Right forelimb (tissue), 1 donor: ENCODE measurements at places on chromosomes 2 and 18.

GRCh38 chr2:54306556-54306955 lies 50.5 kb upstream of the TSPYL6 start:
- DNase-seq, result no peak

DNA sequence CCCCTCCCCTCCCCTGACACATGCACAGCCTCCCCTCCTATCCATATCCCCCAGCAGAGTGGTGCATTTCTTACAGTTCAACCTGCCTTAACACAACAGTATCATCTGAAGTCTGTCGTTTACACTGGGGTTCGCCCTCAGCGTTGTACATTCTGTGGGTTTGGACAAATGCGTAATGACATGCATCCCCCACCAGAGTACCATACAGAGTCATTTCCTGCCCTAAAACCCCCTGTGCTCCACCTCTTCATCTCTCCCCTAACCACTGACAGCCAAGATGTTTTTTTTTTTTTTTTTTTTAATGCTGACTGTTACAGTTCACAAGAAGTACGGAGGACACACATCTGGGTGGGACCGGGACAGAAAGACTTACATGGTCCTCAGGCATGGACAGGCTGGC lies 22.6 kb downstream of the POMC start:
- no peak for DNase-seq

GRCh38 chr18:49949951-49950395 lies 136.6 kb upstream of the ACAA2 start:
- peak; percentile 30 for DNase-seq

GRCh38 chr2:80153151-80153550 lies 151.4 kb downstream of the LRRTM1 start:
- DNase-seq, result no peak

DNA sequence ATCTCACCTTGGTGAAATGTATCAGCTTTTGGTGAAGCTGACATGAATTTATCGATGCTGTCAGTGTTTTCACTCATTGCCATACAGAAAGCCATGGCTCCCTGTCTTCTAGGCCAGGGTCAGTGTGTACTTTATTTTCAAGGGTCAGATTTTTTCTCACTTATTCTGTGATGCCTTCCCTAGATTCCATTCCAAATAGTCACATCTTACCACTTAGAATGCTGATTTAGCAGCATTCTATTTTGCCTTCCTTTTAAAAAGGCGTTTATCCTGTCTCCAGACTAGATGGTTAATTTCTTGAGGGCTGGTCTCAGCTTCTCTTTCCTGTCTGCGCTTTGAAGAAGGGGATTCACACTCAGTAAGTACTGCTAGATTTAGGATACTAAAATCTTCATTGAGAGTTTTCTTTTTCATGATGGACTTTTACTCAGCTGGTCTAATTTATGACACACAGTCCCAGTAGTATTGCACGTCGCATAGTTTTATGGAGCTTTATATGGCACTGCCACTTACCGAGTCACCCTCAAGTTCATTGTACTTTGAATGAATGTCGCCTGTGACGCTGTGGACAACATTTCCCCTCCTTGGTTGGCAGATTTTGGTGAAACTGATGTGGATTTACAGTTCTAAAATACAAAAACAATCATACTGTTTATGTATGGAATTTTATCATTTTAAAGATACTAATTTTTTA lies 194.0 kb downstream of the ZNF407 start:
- DNase-seq, result no peak

DNA sequence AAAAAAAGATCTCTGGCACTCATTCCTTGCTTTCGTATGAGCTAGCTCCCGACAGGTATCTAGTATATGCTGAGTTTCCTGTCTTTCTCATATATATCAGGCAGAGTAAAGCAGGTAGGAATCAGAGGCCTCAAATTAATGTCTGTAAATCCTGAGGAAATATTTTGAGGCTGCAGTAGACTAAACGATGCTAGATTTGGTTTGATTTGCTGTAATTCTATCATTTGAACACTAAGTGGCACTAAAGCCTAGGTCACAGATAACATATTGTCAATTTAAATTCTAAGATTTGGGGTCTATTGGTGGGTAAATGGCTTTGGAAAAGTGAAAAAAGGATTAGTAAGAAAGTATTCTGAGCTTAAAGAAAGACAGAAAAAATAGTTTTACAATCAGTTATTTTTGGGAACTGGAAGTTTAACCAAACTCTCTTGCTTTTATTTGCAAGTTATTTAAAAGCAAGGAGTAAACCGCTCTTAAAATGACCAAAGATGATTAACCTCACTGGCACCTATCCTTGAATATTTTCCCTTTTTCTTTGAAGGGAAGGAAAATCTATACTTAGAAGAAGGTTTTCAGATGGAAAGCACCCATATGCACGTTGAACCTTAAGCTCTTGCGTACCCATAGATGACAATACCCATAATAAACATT lies 37.6 kb upstream of the SLC4A10 start:
- no peak for DNase-seq

GRCh38 chr18:55455938-55456337 lies 132.1 kb downstream of the TCF4 start:
- no peak for DNase-seq

DNA sequence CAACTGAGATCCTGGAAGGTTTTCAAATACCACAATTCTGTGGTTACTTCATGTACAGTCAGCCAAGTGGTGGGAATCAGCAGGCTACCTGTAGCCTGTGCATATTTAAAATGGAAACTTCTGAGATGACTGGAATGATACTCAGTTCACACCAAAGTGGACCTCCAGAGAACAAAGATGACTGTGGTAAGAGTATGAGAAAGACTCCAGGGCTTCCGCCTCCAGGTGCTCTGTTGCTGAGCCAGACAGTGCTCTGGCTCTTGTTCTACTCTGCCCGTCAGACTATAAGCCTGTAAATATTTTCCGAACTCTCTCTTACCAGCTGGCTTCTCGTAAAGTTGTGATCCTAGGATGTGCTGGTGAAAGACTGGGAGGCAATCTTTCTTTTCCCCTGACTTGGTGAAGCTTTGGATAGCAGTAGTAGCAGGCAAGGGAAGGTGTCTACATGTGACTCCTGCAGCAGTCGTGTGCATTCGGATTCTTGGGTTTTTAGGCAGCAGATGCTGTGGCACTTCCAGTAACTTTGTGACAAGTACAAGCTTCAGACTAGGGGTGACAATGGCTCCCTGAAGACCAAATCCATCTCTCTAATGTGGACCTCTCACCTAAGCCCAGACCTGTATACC lies 23.1 kb downstream of the ST3GAL5 start:
- DNase-seq, result no peak

GRCh38 chr2:67707896-67708295 lies 310.8 kb downstream of the ETAA1 start:
- DNase-seq, result no peak

GRCh38 chr18:49274188-49274714 lies 186.2 kb downstream of the DYM start:
- DNase-seq, result no peak

GRCh38 chr18:37335409-37335736 lies 230.2 kb downstream of the CELF4 start:
- no peak for DNase-seq

GRCh38 chr2:151824886-151825285 lies 3.3 kb downstream of the ARL5A start:
- DNase-seq, result no peak

- no peak for DNase-seq
These were observed 68.0 kb upstream of the RIOK3 start for GRCh38 chr18:23384778-23385736.

- no peak for DNase-seq
These were observed 27.3 kb upstream of the TNP1 start for GRCh38 chr2:216887138-216887537.

- DNase-seq, result no peak
These were observed 5.4 kb downstream of the EDAR start for GRCh38 chr2:108983610-108984009.

GRCh38 chr2:33617989-33618388 lies 18.9 kb upstream of the FAM98A start:
- no peak for DNase-seq

DNA sequence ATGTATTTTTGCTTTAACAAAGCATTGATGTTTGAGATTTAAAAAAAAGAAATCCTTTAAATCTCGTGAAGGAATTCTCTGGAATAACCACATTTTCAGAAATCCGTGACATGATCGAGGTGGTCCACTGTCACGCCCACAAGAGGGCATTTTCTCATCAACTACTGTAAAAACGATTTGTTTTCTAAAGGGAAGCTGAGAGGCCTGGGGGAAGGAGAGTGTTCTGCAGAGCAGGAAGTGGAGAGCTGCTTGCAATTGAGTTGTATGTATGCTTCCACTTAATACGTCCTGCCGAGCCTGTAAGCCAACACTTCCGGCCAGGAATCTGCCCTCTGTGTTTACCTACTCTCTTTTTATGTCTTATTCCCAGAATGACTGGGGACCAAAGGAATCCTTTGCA lies 19.4 kb downstream of the KLHL29 start:
- peak; percentile 67 for DNase-seq

GRCh38 chr2:100004348-100004884 lies 138.0 kb downstream of the AFF3 start:
- DNase-seq, result no peak
